ENCODE measurements at places on chromosomes 13 and 19. TPM values are rescaled to one million over a fixed set of nuclear protein-coding genes. Genes with fewer than 3 reads are reported as not detected.

SLC27A1 gene
- total RNA-seq, result 8.4 TPM

CD70 gene
- 7.7 TPM for total RNA-seq

FPR3 gene
- 1.8 TPM for total RNA-seq

LILRB5 gene
- total RNA-seq, result 0.28 TPM

KLK1 gene
- 1.4 TPM for total RNA-seq

CYP2S1 gene
- 1.2 TPM for total RNA-seq

MBD3L3 gene
- not detected for total RNA-seq

WDR62 gene
- total RNA-seq, result 27.8 TPM
